NCI-H1105 treated with DMSO at 0.1 percent for 48 hours (cell line): ENCODE measurements at places on chromosomes 3 and 15.

- no peak for DNase-seq
Measured at GRCh38 chr3:55434789-55435188, 52.3 kb downstream of the WNT5A start.

DNA sequence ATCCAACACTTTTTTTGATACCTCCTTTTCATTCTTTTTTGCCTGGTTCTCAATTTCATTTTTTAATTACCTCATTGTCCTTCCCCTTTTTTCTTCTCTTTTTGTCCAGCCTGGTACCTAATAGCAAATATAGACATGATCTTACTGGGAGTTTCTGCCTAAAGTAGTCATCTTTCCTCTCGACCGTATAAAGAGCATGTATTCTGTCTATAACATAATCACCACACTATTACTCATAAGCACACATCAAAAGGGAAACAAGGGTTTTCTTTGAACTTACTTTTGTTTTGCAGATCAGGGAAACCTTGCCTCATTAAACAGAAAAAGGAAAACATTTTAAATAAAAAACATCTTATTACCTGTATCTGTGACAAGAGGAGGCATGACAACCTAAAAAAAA lies 33.0 kb downstream of the FAM98B start:
- DNase-seq, result no peak

DNA sequence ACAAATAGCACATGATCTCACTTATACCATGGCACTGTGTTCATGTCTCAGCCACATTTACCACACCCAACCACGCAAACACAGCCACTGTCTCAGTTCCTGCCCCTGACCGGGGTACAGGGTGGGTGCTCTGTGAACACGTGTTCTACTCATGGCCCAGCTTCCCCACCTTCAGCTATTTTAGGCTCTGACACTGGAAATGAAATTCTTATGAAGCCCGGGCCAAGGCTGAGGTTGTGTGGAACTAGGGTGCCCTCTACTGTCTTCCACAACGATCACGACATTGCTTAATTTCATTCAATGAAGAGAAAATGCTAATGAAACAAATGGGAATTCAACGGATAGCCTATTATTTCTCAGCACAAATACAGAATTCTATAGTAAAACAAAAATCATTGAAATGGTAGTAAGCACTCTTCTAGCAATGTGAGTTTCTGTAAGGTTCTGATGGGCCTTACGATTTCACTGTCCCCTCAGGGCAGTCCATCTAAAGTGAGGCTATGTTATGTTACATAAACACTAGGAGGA lies 2.1 kb upstream of the GABRA5 start:
- peak; percentile 53 for DNase-seq

DNA sequence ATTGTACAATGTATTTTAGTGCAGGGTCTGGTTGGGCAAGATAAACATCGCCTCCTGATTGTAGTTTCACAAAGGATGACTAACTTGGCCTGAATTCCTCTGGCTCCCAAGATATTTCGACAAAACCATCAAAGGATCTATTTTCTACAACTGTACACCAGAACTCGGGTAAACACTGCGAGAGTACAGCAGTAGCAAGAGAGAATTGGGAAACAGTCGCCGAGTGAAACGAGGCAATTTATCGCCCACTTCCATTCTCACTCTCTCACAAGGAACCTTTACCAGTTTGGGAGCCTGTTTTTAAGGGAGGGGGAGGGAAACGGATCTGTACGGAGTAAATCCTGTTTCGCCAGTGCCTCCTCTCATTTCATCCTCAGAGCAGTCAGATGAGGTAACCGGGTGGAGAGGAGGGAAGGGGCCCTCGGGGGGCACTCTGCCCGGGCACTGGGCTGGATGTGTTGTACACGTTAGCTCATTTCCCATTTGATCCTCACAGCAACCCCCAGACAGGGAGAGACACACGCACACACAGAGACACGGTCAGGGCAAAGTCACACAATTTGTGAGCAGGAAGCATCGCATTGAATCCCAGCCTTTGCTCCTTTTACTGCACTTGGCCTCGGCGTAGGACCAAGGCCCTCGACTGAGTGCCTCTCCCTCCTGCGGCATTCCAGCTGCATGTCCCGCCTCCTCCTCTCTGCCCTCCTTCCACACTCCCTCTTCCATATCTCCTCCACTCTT lies 120.1 kb downstream of the LIPC start:
- no peak for DNase-seq

- no peak for DNase-seq
Measured at GRCh38 chr3:102866845-102867244, 432.0 kb downstream of the ZPLD1 start.

GRCh38 chr3:63724987-63725386 lies 72.5 kb downstream of the SNTN start:
- DNase-seq, result no peak

DNA sequence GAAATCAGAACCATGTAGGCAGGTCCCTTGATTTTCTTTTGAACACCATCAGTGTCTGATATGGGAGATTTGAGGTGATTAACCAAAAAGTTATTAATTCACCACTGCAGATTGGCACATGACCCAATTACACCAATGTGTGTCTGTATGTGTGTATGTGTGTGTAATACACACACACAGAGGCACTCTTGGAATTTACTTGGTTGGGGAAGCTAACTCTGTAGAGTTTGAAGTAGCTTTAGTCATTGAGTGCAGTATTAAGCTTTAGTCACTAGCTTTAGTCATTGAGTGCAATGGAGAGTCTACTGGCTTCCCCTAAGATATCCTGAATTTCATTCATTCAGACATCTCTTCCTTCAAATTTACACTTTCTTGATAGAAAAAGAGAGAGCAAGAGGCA lies 109.4 kb upstream of the C15orf61 start:
- DNase-seq, result no peak

- DNase-seq, result no peak
Measured at GRCh38 chr15:69232765-69233164, 65.9 kb upstream of the PAQR5 start.

GRCh38 chr15:92391640-92392039 lies 2.0 kb upstream of the ST8SIA2 start:
- DNase-seq, result peak; percentile 10

DNA sequence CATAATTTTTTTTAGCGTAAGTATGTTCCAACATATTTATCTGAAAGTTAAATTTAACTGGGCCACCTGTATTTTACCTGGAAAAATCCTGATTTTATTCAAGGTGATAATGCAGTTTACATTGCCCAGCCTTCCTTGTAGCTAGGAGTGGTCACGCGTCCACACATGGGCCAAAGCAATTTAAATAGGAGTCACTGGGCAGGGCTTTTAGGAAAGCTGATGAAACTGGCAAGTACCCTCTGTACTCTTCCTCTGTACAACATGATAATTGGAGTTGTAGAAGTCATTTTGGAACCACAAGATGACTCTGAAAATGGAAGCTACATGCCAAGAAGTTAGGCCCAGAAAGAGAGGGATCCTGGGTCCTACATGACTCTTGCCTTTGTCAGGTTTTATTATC lies 9.5 kb downstream of the BTD start:
- no peak for DNase-seq
